NCI-H774 (cell line): ENCODE measurements at places on chromosomes 2 and 18.

- no peak for DNase-seq
These were observed 662.2 kb upstream of the CNTNAP5 start for GRCh38 chr2:123362671-123363440.

DNA sequence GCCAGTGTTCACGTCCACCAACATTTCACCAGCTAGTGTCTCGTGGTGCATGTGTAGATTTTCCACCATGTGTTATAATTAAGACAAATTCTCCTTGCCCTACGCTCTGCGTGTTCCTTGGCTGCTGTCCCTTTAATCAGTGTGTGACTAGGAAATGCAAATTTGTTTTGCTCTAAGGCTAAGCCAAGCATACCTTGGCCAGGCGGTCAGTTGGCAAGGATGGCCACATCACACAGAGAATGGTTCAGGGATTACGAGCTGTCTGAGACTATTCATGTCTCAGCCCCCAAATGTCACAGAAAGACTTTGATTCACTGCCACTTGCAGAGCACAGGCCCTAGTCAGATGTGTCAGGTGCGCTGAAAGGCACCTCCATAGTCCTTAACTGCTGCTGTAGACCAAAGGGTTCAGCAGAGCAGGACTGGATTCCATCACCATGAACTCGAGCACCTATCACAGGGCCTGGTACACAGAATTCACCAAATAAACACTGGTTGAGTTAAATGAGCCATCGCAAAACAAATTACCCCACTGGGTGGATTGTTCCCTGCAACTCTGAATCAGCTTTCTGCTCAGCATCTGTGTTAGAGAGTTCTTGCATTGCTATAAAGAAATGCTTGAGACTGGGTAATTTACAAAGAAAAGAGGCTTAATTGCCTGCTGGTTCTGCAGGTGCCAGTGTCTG is 128.4 kb downstream of the CABLES1 start:
- DNase-seq = no peak

- no peak for DNase-seq
These were observed 45.5 kb downstream of the FMNL2 start for GRCh38 chr2:152380261-152381055.

GRCh38 chr2:70089220-70089982 is 2.1 kb downstream of the PCBP1 start:
- DNase-seq = peak; percentile 67

GRCh38 chr2:239225871-239226561 is 174.8 kb downstream of the HDAC4 start:
- no peak for DNase-seq

DNA sequence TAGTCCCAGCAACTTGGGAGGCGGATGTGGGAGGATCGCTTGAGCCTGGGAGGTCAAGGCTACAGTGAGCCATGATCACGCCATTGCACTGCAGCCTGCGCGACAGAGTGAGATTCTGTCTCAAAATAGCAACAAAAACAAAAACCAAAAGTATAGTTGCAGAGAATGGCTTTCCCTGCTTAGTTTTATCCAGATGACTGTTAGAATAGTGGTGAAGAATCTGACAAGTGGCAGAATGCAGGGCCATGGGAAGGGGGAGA is 53.8 kb downstream of the NEDD4L start:
- no peak for DNase-seq

GRCh38 chr18:79926715-79927606 is 24.5 kb downstream of the SLC66A2 start:
- no peak for DNase-seq

- DNase-seq = no peak
These were observed 2.9 kb upstream of the MRPL44 start for GRCh38 chr2:223954401-223954800.

GRCh38 chr2:238848691-238848975 is 748 bp downstream of the TWIST2 start:
- DNase-seq = no peak

GRCh38 chr2:152425765-152426727 is 91.1 kb downstream of the FMNL2 start:
- no peak for DNase-seq

DNA sequence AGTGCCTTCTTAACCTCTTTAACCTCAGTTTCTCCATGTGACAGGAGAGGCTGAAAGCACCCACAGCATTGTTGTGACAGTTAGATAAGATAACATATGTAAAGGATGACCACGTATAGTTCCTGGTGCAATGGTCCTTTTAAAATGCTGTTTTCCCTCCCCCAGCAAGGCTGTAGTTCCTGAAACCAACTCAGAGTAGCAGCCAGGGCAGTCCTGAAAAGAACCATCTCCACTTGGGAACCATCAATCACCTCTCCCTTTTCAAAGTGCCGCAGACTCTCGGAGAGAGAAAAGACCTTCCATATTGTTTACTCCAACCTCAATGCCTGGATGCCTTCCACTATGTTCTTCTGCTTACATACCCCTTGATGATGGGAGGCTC is 158.8 kb downstream of the DDX1 start:
- DNase-seq = no peak

GRCh38 chr2:205465791-205466190 is 216.5 kb upstream of the NRP2 start:
- DNase-seq = no peak

- peak; percentile 85 for DNase-seq
These were observed 248.8 kb downstream of the RDH14 start for GRCh38 chr2:18311420-18312195.

DNA sequence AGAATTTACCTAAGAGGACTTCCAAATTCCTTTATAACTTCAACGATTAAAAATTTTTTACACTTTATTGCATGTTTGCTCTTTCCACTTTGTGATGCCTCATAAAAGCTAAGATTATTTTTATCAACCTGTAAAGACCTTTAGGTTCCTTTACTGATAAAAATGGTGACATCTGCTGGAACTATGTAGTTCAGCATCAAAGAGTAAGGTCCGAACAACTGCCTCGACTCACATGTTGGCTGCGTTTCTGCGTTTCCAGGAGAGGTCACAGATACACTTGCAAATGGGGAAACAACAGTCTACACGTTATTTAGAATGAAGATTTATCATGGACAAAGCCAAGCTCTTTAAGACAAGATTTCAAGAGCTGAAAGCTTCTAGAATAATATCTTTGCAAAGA is 18.8 kb upstream of the TMX3 start:
- DNase-seq = no peak

DNA sequence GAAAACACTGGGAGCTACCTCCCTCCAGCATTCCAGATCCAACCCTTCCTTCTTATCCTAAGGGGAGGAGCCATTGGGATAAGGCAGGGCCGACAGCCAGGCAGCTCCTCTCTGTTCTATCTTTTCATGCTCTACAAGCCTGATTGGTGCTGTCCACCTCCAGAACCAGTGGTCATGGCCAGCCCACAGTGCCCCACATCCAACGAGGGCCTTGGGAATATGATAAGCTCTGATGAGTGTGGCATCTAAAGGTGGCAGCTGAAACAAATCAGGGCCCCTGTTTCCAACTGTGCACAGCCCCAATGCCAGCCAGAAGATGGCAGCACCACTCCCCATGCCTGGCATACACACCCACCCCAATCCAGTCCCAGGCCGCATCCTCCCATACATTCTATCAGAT is 329.3 kb downstream of the C1D start:
- DNase-seq = no peak

GRCh38 chr2:129732630-129733026 is 246.8 kb upstream of the RAB6C start:
- DNase-seq = no peak

- no peak for DNase-seq
These were observed 344.8 kb downstream of the MTX2 start for GRCh38 chr2:176614049-176614448.

GRCh38 chr18:50820901-50821520 is 1.2 kb upstream of the MRO start:
- no peak for DNase-seq

GRCh38 chr2:151878204-151878603 is 50.0 kb upstream of the ARL5A start:
- no peak for DNase-seq

DNA sequence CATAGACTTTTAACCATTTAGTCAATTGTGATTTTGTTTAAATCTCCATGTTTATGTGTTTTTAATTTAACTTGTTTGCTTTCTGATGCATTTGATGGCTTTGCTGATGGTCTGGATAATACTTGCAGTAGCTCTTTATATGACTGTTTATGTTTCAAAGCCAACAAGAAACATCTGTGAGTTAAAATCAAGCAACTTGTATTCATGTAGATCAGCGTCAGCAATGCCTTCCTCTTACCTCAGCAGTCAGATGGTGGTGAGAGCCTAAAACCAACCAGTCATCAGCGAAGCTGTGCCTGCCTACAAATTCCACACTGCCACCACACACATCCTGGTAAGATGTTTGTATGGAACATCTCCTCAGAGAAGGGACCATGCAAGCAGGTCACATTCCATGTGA is 231.9 kb downstream of the PTGR3 start:
- no peak for DNase-seq

DNA sequence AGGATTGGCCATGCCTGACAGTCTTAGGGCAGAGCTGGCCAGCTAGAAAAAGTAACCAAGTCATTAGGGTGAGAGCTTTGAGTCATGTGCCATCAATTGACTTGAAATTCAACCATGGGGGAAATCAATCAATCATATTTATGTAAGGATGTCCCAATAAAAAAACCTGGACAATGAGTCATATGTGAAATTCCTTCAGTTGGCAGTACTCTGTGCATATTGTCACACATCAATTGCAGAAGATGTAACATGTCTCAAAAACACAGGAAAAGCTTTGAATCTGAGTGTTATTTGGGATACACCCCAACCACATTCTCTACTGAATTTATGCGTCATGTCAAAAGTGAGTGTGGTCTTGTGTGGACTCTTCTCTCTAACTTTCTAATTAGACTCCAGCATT is 1004.1 kb upstream of the NRXN1 start:
- no peak for DNase-seq

DNA sequence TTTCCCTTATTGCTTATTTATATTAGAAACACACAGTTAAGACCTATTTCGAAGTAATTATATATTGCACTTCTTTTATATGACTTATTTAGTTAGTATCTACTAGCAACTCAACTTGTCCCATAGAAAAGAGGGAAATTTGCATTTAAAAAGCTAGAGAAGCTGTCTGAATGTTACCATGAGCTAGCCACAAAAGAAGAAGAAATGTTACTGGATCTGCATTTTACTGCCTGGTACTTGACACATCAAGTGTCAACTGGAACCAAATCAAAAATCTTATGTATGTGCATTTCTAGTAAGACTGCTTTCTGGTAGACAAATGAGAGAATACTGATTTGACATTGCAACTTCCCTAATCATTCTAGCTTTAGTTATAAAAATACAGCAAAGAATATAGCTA is 424.6 kb upstream of the VRK2 start:
- DNase-seq = no peak

DNA sequence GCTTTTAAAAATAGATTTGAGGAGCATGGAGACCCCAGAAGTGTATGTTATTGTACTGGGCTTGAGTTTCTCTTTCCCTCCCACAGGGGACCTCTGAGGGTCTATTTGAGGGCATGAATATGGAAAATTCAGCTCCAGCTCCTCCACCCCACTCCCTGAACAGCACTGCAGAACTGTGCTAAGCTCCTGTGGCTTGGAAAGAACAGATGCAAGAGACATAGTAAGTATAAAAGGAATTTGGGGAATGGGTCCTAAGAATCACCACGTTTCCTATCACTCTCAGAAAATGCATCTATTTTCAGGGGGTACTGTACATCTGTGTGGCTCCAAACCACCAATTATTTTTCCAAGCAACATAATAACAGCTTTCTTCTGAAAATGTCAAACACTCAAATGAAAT is 416.1 kb downstream of the ZNF521 start:
- DNase-seq = no peak

GRCh38 chr18:74376523-74376922 is 60.9 kb downstream of the C18orf63 start:
- no peak for DNase-seq

DNA sequence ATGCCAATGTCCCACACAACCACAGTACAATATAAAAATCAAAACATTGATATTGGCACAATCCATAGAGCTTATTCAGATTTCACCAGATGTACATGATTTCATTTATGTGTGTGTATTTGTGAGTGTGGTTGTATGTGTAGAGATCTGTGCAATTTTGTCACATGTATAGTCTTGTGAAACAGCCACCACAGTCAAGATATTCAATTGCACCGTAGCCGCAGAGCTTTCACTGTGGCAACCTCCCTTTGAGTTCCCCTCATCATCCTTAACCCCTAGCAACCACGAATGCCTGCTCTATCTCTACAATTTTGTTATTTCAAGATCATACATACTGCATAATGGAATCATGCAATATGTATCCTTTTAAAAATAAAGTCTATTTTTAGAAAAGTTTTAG is 391.3 kb downstream of the SETBP1 start:
- no peak for DNase-seq

- DNase-seq = no peak
These were observed 88.0 kb upstream of the GPC1 start for GRCh38 chr2:240347373-240347940.

DNA sequence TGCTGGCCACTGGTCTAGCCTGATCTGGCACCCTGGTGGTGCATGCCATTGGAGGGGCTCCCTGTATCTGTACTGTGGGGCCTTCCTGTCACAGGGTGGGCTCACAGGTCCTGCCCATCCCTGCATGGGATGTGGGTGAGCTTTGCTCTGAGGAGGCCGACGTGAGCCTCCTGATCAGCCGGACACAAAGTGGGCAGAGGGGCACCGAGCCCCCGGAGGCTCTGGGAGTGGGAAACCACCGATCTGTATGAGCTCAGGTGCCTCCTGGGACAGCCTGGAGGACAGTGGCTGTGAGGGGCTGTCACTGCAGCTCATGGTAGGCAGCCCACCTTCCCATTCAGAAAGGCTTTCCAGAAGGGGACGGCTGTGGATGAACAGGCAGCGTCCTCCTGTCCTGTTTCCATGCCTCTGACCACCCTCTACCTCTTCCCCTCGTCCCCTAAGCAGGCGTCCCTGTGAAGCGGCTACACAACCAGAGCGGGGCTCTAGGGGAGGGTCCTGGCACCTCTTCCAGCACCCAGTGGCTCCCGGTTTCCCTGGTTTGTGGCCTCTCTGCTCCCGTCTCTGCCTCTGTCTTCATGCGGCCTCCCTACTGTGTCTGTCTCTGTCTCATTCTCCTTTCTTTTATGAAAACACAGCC is 112.5 kb upstream of the OTOS start:
- DNase-seq = no peak

DNA sequence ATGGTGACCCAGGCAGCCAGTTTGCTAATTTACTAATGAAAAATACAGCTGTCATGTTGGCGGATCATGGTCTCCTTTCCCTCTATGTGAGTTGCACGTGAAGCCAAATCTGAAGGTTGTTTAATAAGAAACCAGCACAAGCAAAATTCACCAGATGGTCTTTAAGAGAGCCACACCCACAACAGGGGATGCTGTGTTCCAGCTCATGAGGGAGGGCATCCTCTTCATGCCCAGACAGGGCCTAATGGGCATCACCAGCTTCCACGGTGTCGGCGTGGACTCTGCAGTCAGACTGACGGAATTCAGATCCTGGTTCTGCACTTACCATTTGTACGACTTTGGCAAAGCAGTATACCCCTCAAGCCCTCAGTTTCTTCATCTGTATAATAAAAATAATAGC is 39.9 kb downstream of the TMEM247 start:
- no peak for DNase-seq

GRCh38 chr2:24482251-24482971 is 8.6 kb upstream of the NCOA1 start:
- no peak for DNase-seq
